Hematopoietic multipotent progenitor cell (in vitro differentiated cells): ENCODE measurements at places on chromosomes 13 and 19.

GRCh38 chr13:52783943-52784342, 44.3 kb upstream of the CNMD start:
- DNase-seq = no peak

GRCh38 chr13:60936281-60936680, 479.4 kb downstream of the PCDH20 start:
- DNase-seq = no peak

GRCh38 chr19:19410553-19411550, 5.4 kb downstream of the GATAD2A start:
- DNase-seq = no peak

GRCh38 chr19:1863638-1864479, 480 bp upstream of the KLF16 start:
- peak; percentile 97 for DNase-seq

DNA sequence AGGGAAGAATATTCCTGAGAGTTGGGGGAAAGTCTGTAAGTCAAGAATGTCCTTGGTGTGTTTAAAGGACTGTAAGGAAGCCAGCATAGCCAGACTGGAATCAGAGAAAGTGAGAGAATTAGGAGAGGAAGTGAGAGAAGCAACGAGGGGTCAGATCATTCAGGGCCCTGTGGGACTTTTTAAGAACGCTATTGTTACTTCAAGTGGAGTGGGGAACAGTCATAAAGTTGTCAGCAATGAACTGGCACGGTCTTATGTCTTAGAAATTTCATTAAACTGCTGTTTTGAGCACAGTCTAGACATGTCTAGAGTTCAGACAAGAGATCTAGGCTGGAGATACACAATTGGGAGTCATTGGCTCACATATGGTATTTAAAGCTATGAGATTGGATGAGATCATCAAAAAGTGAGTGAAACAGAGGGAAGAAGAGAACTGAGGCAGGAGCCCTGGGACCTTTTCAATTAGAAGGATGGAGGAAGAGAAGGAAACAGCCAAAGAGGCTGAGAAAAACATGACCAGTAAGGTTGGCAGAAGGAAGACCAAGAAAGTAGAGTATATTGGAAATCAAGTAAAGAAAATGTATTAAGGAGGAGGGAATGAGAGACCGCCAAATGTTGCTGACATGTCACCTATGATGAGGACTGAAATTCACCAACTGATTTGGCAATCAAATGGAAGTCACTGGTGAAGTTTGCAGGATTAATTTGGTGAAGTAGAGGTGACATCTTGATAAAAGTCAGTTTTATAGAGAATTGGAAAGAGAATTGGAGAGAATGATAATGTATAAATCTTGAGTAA, 263.5 kb downstream of the GPC5 start:
- DNase-seq = no peak

DNA sequence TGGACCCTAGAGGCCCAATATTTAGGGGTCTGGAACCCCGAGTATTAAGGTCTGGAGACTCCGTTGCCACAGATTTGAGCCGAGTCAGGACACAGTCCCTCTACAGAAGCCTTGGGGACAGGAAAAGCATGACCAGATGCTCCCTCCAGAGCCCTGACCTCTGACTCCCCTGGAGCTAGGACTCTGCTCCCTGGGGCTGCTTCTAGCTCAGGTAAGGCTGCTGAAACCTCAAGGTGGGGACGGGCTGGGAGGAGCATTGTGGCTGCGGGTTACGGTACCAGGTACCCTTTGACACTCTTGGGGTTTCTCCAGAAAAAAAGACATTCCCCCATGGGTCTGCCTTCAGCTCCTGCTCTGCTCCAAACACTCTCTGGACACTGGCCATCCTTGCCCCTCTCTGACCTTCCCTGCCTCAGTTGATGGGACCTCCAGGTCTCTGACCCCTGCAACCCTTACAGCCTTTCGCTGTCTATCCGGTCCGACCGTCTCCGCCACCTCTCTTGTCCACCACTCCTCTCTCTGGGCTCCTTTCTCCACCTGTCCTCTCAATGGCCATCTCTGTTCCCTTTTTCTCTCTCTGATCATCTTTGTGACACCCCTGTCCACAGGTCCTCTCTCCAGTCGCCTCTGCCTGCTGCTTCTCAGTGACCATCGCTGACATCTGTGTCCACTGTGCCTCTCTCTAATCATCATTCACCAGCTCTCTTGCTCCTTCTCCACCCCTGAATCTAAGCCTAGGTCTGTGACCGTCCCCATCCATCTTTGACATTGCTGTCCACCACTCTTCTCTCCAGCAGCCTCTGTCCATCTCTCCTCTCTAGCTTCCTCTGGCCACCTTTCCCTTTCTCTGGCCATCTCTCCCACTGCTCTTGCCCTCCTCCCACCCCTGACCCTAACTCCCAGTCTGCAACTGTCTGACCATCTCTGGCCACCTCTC, 1.4 kb downstream of the LRFN3 start:
- no peak for DNase-seq

- DNase-seq = no peak
These were observed 9.2 kb upstream of the CLIP3 start for GRCh38 chr19:36041831-36042230.
